ENCODE measurements at places on chromosomes 5 and 9.

DNA sequence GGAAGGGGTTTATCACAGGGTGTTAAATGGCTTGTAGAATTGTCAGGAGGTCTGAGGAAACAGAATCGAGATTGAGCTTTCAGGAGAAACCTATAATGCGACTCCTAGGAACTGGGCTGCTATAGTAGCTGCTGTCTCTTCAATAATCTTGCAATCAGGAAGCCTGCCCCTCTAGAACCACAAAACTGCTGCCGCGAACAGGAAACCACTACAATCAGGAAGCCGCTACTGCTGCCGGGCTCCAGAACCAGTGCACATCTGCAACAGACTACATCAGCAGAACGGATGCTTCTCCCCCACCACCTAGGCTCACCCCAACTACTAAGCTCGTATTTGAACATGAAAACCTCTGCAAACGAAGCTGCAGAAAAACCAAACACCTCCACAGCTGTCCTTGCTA lies 31.6 kb downstream of the TNFSF8 start:
- DNase-seq: no peak

- DNase-seq: no peak
Measured at GRCh38 chr5:35903631-35904203, 34.7 kb downstream of the CAPSL start.

GRCh38 chr9:80796632-80797031 lies 892.7 kb downstream of the TLE1 start:
- DNase-seq: no peak

DNA sequence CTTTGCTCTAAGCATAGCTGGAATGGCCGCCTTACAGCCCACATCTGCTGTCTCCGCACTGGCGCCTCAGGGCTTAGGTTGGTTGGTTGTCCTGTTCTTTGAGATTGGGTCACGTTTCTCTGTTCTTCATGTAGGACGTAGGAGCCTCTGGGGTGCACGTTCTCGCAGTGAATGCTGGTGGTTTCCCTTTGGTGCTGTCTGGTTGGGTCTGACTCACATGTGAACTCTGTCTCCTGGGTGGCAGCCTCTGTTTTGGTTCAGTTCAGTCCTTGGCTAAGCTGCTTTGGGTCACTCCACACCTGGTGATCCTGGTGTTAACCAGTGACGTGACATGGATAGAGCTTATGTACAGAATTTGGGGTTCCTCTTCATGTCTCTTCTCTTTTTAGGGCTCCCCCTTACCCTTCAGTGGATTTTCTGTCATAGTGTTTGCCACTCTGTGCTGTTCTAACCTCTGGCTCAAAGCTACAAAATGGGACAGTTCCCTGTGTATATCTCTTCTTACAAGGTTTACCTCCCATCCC lies 12.6 kb upstream of the LPCAT1 start:
- no peak for DNase-seq

GRCh38 chr5:57082441-57083067 lies 91.3 kb upstream of the GPBP1 start:
- DNase-seq: no peak

- DNase-seq: no peak
Measured at GRCh38 chr5:39158127-39158593, 61.2 kb downstream of the FYB1 start.

All from NCI-H2107 (cell line).